Activated CD4-positive, alpha-beta memory T cell treated with anti-CD3 and anti-CD28 coated beads, Interleukin-2, amount 10 ng/mL, durations not matched to agents 7 days and 5 days (primary cell): ENCODE measurements at places on chromosomes 3 and 15. TPM values are rescaled to one million over a fixed set of nuclear protein-coding genes. Genes with fewer than 3 reads are reported as not detected.

- DNase-seq, result no peak
Observed at GRCh38 chr15:85564686-85565085, 184.3 kb downstream of the AKAP13 start.

Gene USP19
- 61.2 TPM for total RNA-seq

DNA sequence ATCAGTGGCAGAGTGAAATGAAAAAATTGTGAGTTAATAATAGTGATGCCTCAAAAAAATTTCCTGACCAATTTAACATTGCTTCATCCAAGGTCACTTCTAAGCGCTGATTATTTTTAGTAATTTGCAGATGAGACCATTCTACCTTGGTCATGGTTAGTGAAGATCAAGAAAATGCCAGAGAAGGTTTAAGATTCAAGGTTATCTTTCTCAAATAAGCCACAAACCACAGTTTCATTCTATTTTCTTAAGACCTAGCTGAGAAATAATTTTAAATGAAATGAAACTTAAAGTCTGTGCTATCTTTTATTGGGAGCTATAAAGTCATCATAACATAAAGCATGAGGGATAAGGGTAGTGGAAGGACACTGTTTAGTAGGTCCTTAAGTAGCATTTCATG is 353.9 kb upstream of the NAALADL2 start:
- DNase-seq, result no peak

GRCh38 chr3:170638988-170639387 is 53.1 kb upstream of the SLC7A14 start:
- no peak for DNase-seq

DNA sequence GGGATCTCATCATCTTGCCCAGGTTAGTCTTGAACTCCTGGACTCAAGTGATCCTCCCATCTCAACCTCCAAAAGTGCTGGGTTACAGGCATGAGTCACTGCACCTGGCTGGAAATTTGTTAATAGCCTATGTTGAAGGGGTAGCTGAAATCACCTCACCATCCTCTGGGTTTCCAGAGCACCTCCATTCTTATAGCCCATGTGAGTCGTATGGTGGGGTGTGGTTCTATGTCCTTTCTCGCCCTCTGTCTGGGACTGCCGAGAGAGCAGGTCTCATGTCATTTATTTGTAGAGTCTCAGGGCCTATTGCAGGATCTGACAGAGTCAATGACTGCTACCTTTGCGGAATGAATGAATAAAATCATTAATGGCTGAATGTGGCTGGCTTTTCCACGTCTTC is 20.9 kb downstream of the CEMIP start:
- no peak for DNase-seq

Gene GOLGA6B
- not detected for total RNA-seq

Gene RARB
- total RNA-seq, result not detected

Gene ENTPD3
- not detected for total RNA-seq

DNA sequence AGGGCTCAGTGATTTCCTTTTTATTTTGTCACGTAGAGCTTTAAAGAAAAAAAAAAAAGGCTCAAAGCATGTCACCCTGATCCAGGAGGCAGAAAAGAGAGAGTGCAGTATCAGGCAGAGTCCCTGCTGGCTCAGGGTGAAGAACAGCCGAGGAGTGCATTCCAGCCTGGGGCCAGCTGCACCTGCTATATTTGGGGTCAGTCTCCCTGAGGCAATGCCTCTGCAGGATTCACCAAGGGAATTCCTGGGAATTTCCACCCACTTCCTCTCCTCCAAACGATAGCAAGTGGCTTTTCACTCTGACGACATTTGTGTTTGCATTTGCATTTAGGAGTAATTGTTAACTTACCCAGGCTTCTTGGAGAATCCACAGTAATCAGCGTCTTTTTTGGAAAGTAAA is 202.9 kb upstream of the CTNNB1 start:
- DNase-seq, result no peak

GRCh38 chr3:58178528-58179234 is 32.1 kb downstream of the DNASE1L3 start:
- peak; percentile 18 for DNase-seq

- no peak for DNase-seq
Observed at GRCh38 chr3:161388855-161389254, 17.5 kb upstream of the SPTSSB start.

GRCh38 chr3:10273702-10274305 is 18.9 kb downstream of the GHRL start:
- DNase-seq, result no peak

- DNase-seq, result no peak
Observed at GRCh38 chr15:66631616-66632263, 65.9 kb upstream of the LCTL start.

- no peak for DNase-seq
Observed at GRCh38 chr3:8576841-8577571, 67.6 kb downstream of the SSUH2 start.

Gene CNTN4
- total RNA-seq, result not detected

Gene SEMA3G
- 0.18 TPM for total RNA-seq

DNA sequence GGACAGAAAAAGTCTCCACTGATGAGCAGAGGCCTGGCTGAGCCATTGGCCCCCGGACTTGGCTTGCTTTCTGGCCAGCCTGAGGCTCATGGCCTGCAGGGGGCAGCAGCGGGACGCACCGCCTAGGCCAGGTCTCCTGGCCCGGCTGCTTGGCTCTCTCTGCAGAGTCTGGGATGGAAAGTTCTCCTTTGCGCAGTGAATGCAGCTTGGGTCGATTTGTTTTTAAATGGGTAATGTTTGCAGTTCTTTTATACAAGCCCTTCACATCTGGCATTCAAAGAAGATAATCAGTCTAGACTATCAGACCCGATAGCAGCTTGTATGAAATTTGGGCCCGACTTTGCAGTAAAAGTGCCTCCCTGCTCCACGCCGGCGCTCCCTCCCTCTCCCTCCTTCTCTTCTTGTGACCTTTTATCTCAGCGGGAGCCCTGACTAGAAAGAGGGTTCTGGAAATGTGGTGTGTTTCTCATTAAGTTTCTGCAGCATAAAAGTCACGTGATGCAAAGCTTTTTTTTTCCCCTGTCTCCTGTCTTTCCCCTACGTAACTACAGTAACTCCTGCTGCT is 59.9 kb downstream of the ZNF621 start:
- DNase-seq, result peak; percentile 74
